Transverse colon (tissue), 4 donors: ENCODE measurements at places on chromosomes 6 and 20. TPM values are rescaled to one million over a fixed set of nuclear protein-coding genes. Genes with fewer than 3 reads are reported as not detected.

GRCh38 chr6:106844930-106845329 is 129.6 kb downstream of the CD24 start:
- no peak overlapping the region for H3K27ac ChIP-seq
- H3K4me3 ChIP-seq: no peak overlapping the region
- H3K27me3 ChIP-seq: no peaks in the 10 kb centered on the region
- no peak for DNase-seq

- H3K4me3 ChIP-seq: no peak overlapping the region
- H3K36me3 ChIP-seq: no peaks in the 10 kb centered on the region
- no peak overlapping the region for H3K27ac ChIP-seq
- no peak for DNase-seq
These were observed 608.4 kb downstream of the EPHA7 start for GRCh38 chr6:92810913-92811312.

DNA sequence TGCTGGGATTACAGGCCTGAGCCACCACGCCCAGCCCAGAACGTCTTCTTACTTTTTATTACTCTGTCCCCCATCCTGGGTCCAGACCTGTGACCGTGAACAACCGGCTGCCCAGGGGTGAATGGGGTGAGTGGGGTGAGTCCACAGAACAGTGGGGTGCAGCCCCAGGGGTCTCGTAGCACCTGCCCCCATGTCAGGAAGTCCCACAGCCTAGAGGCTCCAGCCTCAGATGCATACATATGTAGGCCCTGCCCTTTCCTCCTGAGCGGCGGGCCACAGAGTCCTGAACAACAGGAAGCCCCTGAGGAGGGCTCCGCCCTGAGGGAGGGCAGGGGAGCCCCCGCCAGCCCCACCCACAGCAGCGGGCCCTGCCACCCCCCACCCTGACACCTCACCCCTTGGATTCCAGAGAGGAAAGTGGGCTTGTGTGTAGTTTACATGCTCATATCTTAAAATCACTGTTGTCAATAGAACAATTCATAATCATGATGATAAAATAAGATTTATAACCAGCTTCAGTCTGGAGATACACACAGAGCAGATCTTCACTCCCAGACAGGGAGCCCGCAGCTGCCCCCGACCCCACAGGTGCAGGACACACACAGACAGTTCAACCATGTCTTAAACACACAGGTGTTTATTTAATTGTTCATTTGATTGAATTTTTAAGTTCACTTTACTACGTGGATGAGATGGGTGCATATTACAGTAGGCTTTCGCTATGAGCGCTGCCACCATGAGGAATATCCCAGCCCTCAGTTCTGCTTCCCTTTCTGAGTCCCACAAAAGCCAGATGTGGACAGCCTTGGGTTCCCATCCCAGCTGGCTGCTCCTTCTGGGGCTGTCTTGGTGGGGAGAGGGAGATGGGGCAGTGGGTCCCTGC is 12.4 kb upstream of the GMEB2 start:
- H3K27me3 ChIP-seq: no peaks in the 10 kb centered on the region
- H3K4me1 ChIP-seq: peaks cover 15% of the 10 kb centered on the region
- peak; percentile 59 for DNase-seq

DNA sequence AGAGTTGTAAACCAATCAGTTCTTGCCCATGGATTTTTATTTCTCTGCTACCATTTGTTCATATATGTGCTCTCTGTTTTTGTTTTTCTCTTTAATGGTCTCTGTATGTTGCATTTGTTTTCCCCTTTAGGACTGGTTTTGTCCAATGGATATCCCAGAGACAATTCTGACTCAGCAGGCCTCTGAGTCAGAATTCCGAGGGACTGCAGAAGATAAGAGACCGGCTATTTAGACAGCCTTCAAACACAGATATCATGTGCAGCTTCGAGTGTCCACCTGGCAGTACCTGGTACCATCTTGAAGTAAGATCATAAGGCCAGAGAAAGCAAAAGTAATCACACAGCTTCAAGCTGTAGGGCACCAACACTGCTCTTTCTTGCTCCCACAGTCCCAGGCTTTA is 125.5 kb downstream of the ELOVL4 start:
- no peaks in the 10 kb centered on the region for H3K36me3 ChIP-seq
- no peak for DNase-seq
- no peak overlapping the region for H3K4me3 ChIP-seq
- no peaks in the 10 kb centered on the region for H3K4me1 ChIP-seq
- no peaks in the 10 kb centered on the region for H3K27me3 ChIP-seq

DNA sequence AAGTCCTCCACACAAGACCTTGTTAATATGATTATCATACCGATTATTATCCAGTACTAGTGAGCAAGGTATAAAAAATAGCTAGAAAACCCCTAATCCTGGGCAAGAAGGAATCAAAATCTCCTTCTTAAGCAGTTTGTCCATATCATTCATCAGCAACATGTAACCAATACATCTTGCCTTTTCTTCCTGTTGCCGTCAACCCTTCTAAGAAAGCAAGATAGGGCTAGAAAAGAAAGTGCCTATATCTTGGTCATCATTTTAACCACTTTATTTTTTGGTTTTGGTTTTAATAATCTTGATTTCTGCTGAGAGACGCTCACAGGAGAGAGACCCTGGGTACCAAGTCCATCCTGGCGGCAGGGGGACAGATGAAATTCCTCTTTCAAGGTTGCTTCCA is 27.2 kb upstream of the PREX1 start:
- no peak overlapping the region for H3K4me3 ChIP-seq
- no peaks in the 10 kb centered on the region for H3K4me1 ChIP-seq
- H3K36me3 ChIP-seq: no peaks in the 10 kb centered on the region
- H3K27ac ChIP-seq: no peak overlapping the region
- H3K27me3 ChIP-seq: no peaks in the 10 kb centered on the region

GRCh38 chr6:25918083-25918683 is 12.3 kb downstream of the SLC17A2 start:
- no peak for DNase-seq
- no peak overlapping the region for H3K27ac ChIP-seq
- H3K4me1 ChIP-seq: no peaks in the 10 kb centered on the region
- H3K36me3 ChIP-seq: no peaks in the 10 kb centered on the region

DNA sequence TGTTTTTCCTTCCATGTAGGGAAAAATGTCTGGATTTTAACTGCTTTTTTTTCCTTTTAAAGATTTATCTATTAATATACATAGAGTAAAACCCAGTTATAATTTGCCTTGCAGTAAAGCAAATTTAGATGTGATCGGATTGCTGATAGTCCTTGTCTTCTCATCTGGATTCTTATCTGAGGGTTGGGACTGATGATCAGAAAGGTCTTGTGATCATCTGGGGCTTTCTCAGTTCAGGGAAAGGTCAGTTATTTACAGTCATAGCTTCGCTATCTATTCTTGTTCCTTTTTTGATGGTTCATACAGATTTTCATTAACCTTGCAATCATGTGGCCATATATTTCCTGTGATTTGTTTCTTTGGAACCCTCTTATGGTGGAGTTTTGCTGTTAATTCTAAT is 63.8 kb upstream of the CLDN20 start:
- H3K27me3 ChIP-seq: no peaks in the 10 kb centered on the region
- no peak for DNase-seq
- no peak overlapping the region for H3K4me3 ChIP-seq
- H3K4me1 ChIP-seq: peaks cover 10% of the 10 kb centered on the region
- H3K27ac ChIP-seq: no peak overlapping the region

- H3K4me3 ChIP-seq: no peak overlapping the region
- DNase-seq: peak; percentile 74
- H3K4me1 ChIP-seq: peaks cover 57% of the 10 kb centered on the region
- H3K27ac ChIP-seq: peak overlapping the region; percentile 88
These were observed 35.4 kb upstream of the PIM1 start for GRCh38 chr6:37134396-37135191.

DNA sequence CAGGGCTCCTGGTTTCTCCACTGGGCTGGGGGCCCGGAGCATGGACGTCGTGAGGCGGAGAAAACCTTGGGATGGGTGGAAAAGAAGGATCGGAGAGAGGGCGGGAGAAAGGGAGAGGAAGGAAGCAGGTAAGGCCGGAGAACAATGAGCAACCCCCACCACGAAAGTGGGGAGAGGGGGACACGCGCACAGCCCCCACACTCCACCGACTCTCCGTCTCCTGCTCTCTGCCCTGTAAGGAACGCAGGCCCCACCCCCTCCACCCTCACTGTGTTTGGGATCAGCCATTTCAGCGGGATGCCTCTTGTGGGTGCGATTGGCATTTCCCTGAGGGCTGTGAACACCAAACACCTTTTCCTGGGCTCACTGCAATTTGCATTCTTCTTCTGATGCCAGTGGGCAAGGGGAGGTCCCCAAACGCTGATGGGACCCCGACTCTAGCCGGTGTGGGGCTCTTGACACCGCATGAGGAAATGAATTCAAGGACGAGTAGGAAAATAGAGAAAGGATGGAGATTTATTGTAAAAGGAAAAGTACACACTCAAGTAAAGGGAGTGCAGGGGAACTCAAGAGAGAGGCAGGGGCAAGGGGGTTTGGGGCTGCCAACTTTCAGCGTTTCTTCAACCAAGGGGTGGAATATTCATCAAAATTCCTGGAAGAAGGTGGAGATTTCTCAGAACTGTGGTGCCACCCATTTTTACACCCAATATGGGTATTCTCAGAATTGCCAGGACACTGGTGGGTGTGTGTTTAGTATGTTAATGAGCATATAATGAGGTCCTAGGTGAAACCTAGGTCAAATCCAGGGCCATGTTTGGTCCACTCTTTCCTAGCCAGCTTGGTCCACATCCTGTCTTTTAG is 13.1 kb upstream of the RAET1L start:
- no peak overlapping the region for H3K27ac ChIP-seq
- H3K36me3 ChIP-seq: no peaks in the 10 kb centered on the region
- peaks cover 80% of the 10 kb centered on the region for H3K27me3 ChIP-seq
- DNase-seq: no peak

DNA sequence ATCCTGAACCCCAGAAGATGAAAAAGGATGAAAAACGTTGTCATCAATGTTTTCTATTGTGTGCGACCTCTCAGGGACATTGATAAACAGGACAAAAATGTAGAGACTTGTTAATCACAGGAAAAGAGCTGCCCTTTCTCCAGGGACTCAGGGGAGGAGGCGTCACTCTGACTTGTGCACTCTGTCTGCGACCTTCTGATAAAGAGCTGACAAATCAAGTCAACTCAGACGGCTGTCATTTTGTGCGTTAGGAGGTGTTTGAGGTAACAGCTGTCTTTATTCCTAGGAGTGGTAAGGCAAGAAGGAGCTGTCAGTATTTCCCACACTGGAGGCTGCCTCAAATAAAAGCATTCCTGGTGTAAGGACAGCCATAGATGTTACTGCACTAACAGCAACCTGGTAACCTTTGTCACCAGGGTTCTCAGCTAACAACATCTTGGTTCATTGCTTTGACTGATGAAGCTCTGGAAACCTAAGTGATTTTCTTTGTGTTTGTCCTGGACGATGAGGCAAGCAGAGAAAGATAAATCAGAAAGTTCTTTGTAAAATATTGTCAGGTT is 38.6 kb upstream of the NXT1 start:
- H3K27me3 ChIP-seq: no peaks in the 10 kb centered on the region
- no peaks in the 10 kb centered on the region for H3K4me1 ChIP-seq
- no peak overlapping the region for H3K27ac ChIP-seq
- H3K36me3 ChIP-seq: no peaks in the 10 kb centered on the region
- H3K4me3 ChIP-seq: no peak overlapping the region

- H3K36me3 ChIP-seq: no peaks in the 10 kb centered on the region
- H3K27ac ChIP-seq: no peak overlapping the region
- peaks cover 32% of the 10 kb centered on the region for H3K4me1 ChIP-seq
- no peak for DNase-seq
- no peaks in the 10 kb centered on the region for H3K27me3 ChIP-seq
These were observed 2.5 kb upstream of the NAA20 start for GRCh38 chr20:20014659-20015058.

DNA sequence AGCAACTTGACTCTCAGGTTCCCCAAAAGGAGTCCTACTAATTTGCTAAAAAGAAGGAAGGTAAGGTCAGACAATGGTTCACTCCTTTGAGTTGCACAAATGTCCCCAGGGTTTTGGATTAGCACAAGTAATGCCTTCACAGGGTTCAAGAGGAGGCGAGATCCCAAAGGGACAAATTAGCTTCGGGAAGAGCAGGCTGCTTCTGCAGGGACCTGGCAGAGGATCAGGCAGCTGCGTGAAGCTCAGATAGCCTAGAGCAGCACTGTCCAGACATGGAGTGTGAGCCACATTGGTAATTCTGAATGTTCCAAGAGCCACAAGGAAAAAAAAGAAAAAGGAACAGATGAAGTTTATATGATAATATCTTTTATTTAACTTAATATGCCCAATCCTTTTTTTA is 115.4 kb downstream of the CFAP61 start:
- no peaks in the 10 kb centered on the region for H3K36me3 ChIP-seq
- H3K27me3 ChIP-seq: no peaks in the 10 kb centered on the region
- H3K4me1 ChIP-seq: no peaks in the 10 kb centered on the region
- no peak overlapping the region for H3K27ac ChIP-seq
- H3K4me3 ChIP-seq: no peak overlapping the region

GRCh38 chr6:107209406-107210305 is 94.3 kb upstream of the BEND3 start:
- H3K4me3 ChIP-seq: no peak overlapping the region
- H3K27ac ChIP-seq: no peak overlapping the region
- no peaks in the 10 kb centered on the region for H3K36me3 ChIP-seq
- no peaks in the 10 kb centered on the region for H3K27me3 ChIP-seq

DNA sequence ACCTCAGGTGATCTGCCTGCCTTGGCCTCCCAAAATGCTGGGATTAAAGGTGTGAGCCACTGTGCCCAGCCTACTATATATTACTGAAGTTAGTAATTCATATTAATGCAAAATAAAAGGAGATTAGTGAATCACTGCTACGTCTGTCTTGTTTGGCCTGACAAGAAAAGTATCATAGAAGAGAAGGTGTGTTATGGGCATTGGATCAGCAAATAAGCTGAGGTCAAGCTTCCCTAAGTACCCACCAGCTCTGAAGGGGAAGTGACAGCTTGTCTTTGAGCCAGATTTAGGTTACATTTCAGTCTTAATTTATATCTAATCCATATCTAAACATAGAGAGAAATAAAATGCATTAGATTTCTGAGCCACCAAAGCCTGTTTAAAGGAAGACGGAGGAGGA is 7.1 kb downstream of the SGK1 start:
- no peak for DNase-seq
- no peaks in the 10 kb centered on the region for H3K36me3 ChIP-seq
- no peaks in the 10 kb centered on the region for H3K27me3 ChIP-seq
- no peaks in the 10 kb centered on the region for H3K4me1 ChIP-seq

- H3K4me3 ChIP-seq: no peak overlapping the region
- no peak overlapping the region for H3K27ac ChIP-seq
- DNase-seq: no peak
- no peaks in the 10 kb centered on the region for H3K4me1 ChIP-seq
- H3K36me3 ChIP-seq: no peaks in the 10 kb centered on the region
- H3K27me3 ChIP-seq: no peaks in the 10 kb centered on the region
These were observed 25.6 kb downstream of the FUCA2 start for GRCh38 chr6:143485967-143486366.

TEAD3 gene
- 67.7 TPM for total RNA-seq

POU5F1 gene
- total RNA-seq: 434 TPM

ZNF831 gene
- 0.96 TPM for total RNA-seq

CRISP2 gene
- not detected for total RNA-seq

SNAI1 gene
- total RNA-seq: 0.40 TPM

VSX1 gene
- total RNA-seq: not detected

BTN1A1 gene
- total RNA-seq: not detected
